Stimulated activated CD4-positive, alpha-beta T cell treated with anti-CD3 and anti-CD28 coated beads, Interleukin-4, amount 100 ng/mL, for 4 hours (primary cell): ENCODE measurements at places on chromosomes 2 and 18.
A peak's percentile ranks its signal among the peaks of the same experiment; 100 is the strongest.

DNA sequence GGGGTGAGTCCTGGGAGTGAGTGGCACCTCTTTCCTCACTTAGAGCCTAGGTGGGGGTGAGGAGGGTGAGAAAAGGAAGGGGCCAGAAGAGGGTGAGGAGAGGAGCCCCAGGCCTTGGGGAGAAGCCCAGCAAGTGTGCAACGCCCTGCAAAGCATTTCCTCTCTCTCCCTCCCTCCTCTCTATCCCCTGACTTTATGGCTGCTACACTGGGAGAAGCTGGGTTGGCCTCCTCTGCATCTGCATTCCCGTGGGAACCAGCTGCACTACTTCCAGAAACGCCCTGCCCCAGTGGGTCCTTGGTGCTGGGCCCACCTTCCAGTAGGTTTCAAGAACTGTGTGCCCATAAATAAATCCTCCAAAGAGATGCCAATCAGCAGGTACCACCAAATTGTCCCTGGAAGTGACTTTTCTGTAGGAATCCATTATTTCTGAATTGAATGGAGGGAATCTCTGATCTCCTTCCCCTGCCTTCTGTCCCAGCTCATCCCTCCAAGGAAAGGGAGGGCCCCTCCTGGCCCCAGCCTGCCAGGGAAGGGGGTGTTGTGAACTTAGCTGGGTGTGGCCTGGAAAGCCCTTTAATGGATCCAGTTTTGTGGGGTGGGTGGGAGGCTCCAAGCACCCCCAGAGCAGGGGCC, 95.7 kb upstream of the BOD1L2 start:
- DNase-seq, result no peak

DNA sequence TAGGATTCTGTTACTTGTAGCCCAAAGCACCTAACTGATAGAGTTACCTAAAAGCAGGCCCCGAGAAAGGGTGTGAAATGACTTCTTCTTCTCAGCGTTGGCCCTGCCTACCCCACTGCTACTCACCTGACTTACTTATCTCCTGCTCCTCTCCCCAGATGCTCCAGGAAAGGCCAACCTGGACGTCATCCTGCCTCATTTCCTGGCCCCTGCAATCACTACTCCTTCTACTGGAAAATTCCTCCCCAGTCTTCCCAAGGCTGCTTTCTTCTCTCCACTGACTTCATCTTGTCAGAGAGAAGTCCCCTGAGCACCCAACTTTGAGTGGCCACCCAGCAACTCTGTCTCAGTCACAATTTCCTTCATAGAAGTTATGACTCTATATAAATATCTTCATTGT, 63.4 kb upstream of the KLF7 start:
- DNase-seq, result no peak

GRCh38 chr2:65070172-65070830, 14.1 kb downstream of the CEP68 start:
- DNase-seq, result no peak

GRCh38 chr2:45964223-45964841, 312.9 kb downstream of the PRKCE start:
- DNase-seq, result no peak

DNA sequence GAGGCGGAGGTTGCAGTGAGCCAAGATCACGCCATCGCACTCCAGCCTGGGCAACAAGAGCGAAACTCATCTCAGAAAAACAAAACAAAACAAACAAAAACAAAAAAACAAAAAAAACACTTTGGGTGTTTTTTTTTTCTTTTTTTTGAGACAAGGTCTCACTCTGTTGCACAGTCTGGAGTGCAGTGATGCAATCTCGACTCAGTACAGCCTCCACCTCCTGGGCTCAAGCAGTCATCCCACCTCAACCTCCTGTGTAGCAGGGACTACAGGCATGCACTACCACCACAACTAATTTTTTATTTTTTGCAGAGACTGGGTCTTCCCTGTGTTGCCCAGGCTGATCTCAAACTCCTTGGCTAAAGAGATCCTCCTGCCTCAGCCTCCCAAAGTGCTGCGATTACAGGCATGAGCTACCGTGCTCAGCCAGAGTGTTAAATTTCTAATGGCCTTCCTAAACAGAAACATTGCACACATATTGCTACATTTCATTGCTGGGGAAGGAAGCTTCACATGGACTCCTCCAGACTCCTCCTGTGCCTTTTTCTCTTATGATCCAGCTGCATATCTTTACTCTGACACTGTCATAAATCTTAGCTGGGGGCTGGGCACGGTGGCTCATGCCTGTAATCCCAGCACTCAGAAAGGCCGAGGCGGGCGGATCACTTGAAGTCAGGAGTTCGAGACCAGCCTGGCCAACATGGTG, 19.7 kb downstream of the STARD7 start:
- DNase-seq, result no peak

GRCh38 chr2:157596992-157597681, 31.5 kb downstream of the ACVR1C start:
- DNase-seq, result peak; percentile 50
